Sigmoid colon (tissue), 7 donors: ENCODE measurements at places on chromosomes 5 and 9.
A peak's percentile ranks its signal among the peaks of the same experiment; 100 is the strongest.

GRCh38 chr5:15493501-15493900, 6.5 kb upstream of the FBXL7 start:
- no peaks in the 10 kb centered on the region for H3K4me1 ChIP-seq
- no peak overlapping the region for H3K27ac ChIP-seq
- no peaks in the 10 kb centered on the region for H3K27me3 ChIP-seq
- DNase-seq, result no peak

DNA sequence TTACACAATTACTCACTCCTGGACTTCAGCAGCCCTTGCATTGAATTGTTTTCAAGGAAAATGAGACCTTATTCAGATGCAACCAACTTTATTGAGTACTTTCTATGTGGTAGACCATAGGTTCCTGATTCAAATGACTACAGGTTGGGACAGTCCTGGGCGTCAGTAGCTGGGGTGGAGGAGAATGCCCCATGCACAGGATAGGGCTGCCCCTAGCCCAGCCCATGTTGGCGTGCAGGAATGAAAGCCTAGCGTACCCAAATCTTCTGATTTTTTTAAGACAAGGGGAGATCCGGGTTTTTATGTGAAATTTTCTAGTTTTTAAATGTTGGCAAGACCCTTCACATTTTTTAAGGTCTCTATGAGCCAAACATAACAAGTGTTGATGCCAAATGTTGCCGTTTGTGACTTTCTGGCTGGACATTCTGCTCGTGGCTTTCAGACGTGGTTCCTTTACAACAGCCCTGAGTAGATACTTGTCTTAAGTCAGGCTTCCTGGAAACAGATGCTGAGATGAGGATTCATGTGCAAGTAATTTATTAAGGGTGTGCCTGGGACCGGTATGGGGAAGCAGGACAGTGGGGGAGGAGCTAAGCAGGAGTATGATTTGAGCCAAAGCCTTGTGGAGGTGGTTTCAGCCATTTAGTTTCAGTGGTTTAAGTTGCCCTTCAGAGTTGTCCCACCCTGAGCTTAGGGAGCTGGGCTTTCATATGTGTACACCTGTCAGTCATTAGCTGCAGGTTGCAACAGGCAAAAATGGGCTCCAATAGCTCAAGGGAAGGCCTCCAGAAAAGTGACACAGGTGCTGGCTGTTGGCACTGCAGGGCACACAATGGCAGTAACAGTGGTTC, 154.1 kb downstream of the NTRK2 start:
- no peaks in the 10 kb centered on the region for H3K27me3 ChIP-seq
- no peak overlapping the region for H3K27ac ChIP-seq
- DNase-seq, result no peak
- H3K4me3 ChIP-seq, result no peak overlapping the region
- H3K36me3 ChIP-seq, result no peaks in the 10 kb centered on the region
- no peaks in the 10 kb centered on the region for H3K4me1 ChIP-seq

- peaks cover 63% of the 10 kb centered on the region for H3K4me1 ChIP-seq
- H3K27ac ChIP-seq, result no peak overlapping the region
- no peak overlapping the region for H3K4me3 ChIP-seq
- H3K36me3 ChIP-seq, result no peaks in the 10 kb centered on the region
These were observed 309.5 kb downstream of the PDE4D start for GRCh38 chr5:59583810-59584562.

GRCh38 chr5:1124205-1125029, 12.6 kb upstream of the SLC12A7 start:
- no peaks in the 10 kb centered on the region for H3K4me1 ChIP-seq
- no peaks in the 10 kb centered on the region for H3K27me3 ChIP-seq
- no peaks in the 10 kb centered on the region for H3K36me3 ChIP-seq
- no peak overlapping the region for H3K4me3 ChIP-seq
- H3K27ac ChIP-seq, result peak overlapping the region; percentile 52
- DNase-seq, result peak; percentile 82

- H3K36me3 ChIP-seq, result no peaks in the 10 kb centered on the region
- no peaks in the 10 kb centered on the region for H3K4me1 ChIP-seq
- no peak overlapping the region for H3K27ac ChIP-seq
- H3K4me3 ChIP-seq, result no peak overlapping the region
- no peak for DNase-seq
- no peaks in the 10 kb centered on the region for H3K27me3 ChIP-seq
These were observed 67.6 kb upstream of the SLC12A2 start for GRCh38 chr5:128015978-128016377.

DNA sequence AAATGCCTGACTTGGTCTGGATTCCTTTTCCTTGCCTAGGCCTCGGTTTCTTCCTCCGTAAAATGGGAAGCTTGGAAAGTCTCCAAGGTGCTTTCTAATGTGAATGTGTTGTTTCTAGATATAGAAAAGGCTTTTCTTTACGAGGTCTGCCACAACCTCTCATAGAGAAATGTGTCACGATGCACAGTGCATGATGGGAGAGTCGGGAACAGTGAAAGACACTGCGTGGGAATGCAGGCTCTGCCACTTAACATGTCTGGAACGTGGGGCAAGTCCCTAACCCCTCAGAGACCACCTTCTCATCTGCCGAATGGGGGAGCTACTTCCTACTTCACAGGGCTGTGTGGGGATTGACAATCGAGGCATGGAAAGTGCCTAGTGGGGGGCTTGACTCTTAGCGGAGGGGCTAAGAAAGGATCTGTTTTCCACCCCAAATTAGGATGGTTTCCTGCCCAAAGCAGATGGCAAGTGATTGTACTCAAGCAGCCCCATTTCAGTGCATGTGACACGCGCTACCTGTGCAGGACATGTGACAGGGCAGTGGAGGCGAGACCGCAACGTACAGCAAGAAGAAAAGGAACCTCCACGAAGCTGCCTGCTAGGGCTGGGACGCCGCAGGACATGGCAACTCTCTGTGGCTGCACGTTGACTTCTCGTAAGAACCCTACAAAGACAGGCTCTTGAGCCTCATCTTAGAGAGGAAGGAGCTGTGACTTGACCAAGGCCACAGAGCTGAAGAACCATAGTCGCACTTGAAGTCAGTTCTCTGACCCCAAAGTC, 115.2 kb downstream of the CRB2 start:
- no peaks in the 10 kb centered on the region for H3K4me1 ChIP-seq
- H3K27ac ChIP-seq, result no peak overlapping the region
- H3K36me3 ChIP-seq, result no peaks in the 10 kb centered on the region
- no peak overlapping the region for H3K4me3 ChIP-seq
- DNase-seq, result no peak
- no peaks in the 10 kb centered on the region for H3K27me3 ChIP-seq

DNA sequence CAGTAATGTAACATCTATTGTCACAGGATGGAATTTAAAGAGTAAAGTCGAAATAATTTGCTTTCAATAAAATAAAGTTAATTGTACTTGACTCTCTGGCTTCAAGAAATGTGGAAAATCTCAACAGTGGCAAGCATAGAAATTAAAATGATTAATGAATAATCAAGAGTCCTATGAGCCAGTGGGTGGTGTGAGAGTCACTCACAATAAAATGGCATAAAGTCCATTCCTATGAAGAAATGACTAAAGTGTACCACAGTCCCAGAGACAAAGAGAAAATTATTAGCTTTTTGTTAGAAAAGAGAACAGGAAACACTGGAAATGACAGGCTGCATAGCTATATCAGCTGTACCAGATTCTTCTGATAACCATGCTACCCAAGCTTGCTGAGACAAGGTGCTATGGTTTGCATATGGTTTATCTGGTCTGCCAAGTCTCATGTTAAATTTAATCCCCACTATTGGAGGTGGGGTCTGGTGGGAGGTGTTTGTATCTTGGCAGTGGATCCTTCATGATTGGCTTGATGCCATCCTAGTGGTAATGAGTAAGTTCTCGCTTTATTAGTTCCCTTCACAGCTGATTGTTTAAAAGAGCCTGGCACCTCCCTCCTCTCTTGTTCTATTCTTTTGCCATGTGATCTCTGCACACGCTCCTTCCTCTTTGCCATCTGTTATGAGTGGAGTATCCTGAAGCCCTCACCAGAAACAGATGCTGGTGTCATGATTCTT, 647.7 kb upstream of the ITGA1 start:
- no peaks in the 10 kb centered on the region for H3K36me3 ChIP-seq
- no peaks in the 10 kb centered on the region for H3K4me1 ChIP-seq
- H3K27ac ChIP-seq, result no peak overlapping the region
- no peak overlapping the region for H3K4me3 ChIP-seq
- DNase-seq, result no peak
- H3K27me3 ChIP-seq, result no peaks in the 10 kb centered on the region

DNA sequence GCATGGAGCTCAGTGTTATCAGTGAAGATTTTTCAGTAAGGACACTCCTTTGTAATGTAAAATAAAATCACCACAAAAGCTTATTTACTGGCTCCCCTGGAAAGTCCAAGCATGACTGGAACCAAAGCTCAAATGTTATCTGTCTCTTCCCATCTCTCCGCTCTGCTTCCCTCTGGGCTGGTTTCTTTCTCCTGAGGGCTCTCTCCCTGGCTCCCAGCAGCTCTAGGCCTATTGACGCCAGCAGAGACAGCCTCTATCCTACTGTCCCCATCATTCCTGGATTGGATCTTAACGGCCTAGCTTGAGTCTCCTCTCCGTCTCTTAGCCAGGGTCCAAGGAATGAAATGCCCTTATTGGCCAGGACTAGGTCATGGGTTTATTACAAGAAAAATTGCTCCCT, 86.1 kb downstream of the TMEM167A start:
- H3K27ac ChIP-seq, result no peak overlapping the region
- H3K4me3 ChIP-seq, result no peak overlapping the region
- no peaks in the 10 kb centered on the region for H3K36me3 ChIP-seq
- no peak for DNase-seq

GRCh38 chr9:138011951-138012500, 134.4 kb downstream of the CACNA1B start:
- H3K4me1 ChIP-seq, result no peaks in the 10 kb centered on the region
- DNase-seq, result peak; percentile 58
- no peak overlapping the region for H3K4me3 ChIP-seq
- H3K36me3 ChIP-seq, result no peaks in the 10 kb centered on the region
- H3K27ac ChIP-seq, result no peak overlapping the region

DNA sequence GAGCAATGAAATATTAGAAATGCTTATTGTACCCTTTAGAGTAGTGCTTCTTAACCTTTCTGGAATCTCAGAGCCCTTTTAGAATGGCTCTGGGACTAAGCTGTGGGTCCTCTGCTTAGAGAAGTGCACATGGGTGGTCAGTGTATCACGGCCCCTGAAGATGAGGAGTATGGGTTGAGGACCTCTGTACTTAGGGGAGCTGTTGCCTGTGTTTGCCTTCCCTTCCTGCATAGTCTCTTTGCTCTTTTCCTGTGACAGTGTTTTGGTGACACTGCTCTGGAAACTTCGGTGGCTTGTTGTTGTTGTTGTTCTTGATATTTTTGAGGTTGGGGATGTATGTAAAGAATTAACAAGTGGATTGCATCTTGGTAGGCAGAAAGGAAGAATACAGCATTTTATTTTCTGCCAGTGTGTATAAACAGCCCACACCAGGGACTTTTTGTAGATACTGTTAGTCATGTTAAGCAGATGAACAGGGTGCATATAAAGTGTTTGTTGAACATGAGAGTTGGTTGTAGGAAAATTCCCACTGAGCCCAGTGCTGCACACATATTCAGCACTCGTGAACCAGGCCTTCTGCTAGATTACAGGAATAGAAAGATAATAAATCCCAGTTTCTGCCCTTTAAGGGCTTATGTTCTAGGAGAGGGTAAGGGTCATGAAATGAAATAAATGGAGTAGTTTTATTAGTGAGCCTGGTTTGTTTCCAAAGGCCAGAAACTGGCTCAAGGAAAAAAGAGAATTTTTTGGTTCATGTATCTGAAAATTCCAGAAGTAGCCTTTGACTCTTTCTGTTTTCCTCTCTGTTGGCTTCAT, 199.7 kb downstream of the ARHGAP26 start:
- H3K4me3 ChIP-seq, result no peak overlapping the region
- H3K36me3 ChIP-seq, result no peaks in the 10 kb centered on the region
- H3K27ac ChIP-seq, result peak overlapping the region; percentile 52
- DNase-seq, result no peak
- H3K27me3 ChIP-seq, result no peaks in the 10 kb centered on the region
- peaks cover 7% of the 10 kb centered on the region for H3K4me1 ChIP-seq

GRCh38 chr9:129863059-129863690, 27.9 kb downstream of the USP20 start:
- H3K27ac ChIP-seq, result no peak overlapping the region
- no peak overlapping the region for H3K4me3 ChIP-seq
- H3K27me3 ChIP-seq, result no peaks in the 10 kb centered on the region
- no peak for DNase-seq

DNA sequence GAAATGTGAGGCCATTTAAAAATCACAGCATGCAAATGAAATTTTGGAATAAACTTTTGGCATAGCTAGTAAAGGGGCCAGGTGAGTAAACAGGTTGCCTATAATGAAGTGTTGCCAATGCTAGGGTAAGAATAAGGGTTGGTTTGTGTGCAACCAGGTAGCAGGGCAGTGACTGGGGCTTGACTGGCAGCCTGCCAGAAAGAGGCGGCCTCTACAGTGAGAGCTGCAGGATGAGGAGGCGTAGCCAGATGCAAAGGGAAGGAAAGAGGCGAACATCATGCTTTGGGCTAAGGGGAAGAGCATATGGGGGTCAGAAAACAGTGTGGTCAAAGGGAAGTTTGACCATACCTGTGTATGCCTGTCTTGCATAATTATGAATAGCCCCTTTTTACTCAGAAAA, 70.6 kb downstream of the MAST4 start:
- H3K4me1 ChIP-seq, result peaks cover under 1% of the 10 kb centered on the region
- H3K4me3 ChIP-seq, result no peak overlapping the region
- no peak for DNase-seq
- H3K36me3 ChIP-seq, result no peaks in the 10 kb centered on the region

GRCh38 chr5:131496400-131496713, 138.7 kb downstream of the RAPGEF6 start:
- no peaks in the 10 kb centered on the region for H3K4me1 ChIP-seq
- no peak overlapping the region for H3K27ac ChIP-seq
- no peak for DNase-seq
- H3K4me3 ChIP-seq, result no peak overlapping the region

GRCh38 chr9:80158554-80159170, 586.9 kb downstream of the TLE4 start:
- H3K27me3 ChIP-seq, result no peaks in the 10 kb centered on the region
- no peak overlapping the region for H3K4me3 ChIP-seq
- no peak for DNase-seq

GRCh38 chr5:95861221-95861863, 38.8 kb upstream of the GLRX start:
- H3K4me1 ChIP-seq, result peaks cover 31% of the 10 kb centered on the region
- peak overlapping the region; percentile 28 for H3K27ac ChIP-seq
- peak; percentile 92 for DNase-seq
- H3K4me3 ChIP-seq, result no peak overlapping the region
- H3K36me3 ChIP-seq, result no peaks in the 10 kb centered on the region
